ENCODE measurements at places on chromosomes 2 and 18. TPM values are rescaled to one million over a fixed set of nuclear protein-coding genes. Genes with fewer than 3 reads are reported as not detected.

DNA sequence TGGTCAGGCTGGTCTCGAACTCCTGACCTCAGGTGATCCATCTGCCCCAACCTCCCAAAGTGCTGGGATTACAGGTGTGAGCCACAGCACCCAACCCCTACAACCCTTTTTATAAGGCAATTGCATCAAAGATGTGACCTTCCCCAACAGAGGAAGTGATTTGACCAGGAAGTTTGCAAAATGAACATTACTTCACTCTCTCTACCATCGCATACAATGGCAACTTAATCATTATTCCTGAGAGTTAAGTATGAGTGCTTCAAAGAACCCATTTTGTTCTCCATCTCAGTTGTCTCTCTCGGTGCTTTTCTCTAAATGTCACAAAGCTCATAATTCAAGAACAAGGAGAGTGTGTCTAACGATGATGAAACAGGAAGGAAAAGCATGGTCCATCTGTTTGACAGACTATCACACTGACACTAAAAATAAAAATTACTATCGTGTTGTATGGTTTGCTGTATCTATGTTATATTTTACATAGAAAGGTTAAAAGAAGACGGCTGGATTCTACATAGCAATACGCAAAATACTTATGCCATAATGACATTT lies 18.1 kb upstream of the CREG2 start:
- no peak for DNase-seq

GRCh38 chr18:25310045-25310444 lies 41.9 kb downstream of the ZNF521 start:
- DNase-seq = no peak

DNA sequence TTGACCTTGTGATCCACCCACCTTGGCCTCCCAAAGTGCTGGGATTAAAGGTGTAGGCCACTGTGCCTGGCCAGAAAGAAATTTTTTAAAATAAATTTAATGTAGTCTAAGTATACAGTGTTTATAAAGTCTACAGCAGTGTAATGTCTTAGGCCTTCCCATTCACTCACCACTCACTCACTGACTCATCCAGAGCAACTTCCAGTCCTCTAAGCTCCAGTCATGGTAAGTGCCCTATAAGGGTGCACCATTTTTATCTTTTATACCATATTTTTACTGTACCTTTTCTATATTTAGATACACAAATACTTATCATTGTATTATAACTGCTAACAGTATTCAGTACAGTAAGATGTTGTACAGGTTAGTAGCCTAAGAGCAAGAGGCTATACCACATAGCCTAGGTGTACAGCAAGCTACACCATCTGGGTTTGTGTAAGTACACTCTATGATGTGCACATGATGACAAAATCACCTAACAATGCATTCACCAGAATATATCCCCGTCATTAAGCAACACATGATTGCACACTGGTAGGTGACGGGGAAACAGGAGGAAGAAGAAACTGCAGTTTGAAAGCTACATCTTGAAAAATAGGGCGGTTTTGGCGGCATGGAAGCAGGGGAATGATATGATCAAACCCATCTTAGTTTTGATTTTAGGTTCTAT lies 105.1 kb upstream of the ITGB6 start:
- no peak for DNase-seq

DNA sequence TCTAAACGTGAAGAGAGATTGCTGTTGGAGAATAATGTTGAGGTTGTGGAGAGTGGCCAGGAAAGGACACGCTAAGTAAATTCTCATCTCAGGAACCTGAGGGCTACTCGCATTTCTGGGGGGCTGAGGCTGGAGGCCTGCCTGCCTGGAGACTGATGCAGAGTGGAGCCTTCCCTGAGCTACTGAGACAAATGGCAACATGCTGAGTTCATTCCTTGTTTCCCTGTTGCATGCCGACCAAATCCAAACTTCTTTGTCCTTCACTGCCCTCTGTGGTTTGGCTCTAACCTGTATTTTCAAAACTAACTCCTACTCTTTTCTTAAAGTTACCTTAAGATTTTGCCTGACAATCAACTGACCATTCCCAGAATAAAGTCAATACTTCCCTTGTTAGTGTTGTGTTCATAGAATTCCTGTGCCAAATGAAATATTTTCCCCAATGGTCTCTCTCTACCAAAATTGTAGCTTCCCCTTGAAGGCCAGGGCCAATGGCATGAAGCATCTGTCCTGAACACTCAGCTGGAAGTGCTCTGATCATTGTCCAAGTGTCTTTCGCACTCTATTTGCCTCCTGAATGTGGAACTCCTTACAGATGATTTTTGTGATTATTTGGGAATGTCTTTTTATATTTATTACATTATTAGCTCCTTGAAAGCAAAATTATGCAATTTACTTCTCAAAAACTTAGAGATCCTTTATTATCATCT lies 1085.6 kb downstream of the SOCS6 start:
- no peak for DNase-seq

- no peak for DNase-seq
Observed at GRCh38 chr2:129550536-129550935, 428.9 kb upstream of the RAB6C start.

DNA sequence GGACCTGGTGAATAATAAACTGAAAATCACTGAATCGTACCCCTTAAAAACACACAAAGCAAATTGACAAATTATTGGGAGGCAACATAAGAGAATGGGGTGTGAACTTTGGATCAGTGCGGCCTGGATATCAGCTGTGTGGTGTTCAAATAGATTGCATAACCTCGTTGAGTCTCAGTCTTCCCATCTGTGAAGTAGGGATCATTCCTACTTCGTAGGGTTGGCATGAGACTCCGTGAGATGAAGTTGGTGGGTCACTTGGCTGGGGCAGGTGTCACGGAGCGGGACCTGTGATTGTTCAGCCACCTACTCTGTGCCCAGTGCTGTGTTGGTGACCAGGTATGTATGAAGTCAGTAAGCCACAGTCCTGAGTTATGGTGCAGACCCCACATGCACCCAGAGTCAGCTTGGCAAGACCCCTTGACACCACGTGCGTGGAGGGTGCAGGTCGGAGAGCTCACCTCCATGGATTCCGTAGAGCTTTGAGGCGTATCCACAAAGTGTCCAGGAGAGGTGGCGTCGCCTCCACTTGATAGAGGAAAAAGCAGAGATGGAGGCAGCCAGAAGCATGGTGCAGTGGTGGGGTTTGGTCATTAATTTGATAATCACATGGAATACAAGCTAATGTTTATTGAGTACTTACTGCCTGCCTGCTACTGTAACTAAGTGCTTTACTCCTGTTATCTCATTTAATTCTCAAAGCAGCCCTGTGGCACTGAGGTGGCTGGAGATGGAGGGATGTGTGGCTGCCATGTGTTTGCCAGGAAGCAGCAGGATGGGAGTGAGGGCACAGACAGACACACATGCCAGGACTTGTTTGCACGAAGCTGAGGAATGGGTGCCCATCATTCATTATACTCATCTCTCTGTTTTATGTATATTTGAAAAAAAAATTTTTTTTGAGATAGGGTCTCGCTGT lies 35.8 kb downstream of the HPCAL1 start:
- DNase-seq = no peak

DNA sequence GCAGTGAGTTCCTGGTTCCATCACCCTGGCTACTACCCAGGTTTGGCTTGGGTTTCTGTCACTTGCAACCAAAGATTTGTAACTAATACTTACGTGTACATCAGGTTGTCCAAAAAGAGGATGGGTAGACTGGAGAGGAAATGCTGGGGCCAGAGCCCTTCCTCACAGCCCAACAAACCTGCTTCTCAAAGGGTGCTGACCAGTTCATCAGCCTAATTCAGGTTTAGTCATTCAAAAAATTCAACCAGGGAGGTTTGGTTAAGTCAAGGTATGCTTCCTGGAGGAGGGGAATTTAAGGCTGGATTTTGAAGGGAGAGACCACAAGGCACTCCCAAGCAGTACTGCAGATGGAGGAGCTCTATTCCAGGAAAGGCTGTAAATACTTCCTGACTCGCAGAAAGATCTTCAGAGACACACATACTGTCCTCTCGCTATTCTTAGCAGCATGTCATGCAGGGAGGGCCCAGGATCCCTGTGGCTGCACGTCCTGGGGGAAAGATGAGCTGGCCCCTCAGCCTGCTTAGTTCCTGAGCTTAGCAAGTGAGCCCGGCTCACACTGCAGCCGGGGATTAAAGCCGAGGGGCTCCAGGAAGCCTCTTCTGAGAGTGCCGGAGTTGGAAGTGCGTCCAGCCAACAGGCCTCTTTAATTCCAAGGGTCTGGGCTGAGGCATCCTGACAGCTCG lies 40.0 kb upstream of the BIN1 start:
- DNase-seq = no peak

DNA sequence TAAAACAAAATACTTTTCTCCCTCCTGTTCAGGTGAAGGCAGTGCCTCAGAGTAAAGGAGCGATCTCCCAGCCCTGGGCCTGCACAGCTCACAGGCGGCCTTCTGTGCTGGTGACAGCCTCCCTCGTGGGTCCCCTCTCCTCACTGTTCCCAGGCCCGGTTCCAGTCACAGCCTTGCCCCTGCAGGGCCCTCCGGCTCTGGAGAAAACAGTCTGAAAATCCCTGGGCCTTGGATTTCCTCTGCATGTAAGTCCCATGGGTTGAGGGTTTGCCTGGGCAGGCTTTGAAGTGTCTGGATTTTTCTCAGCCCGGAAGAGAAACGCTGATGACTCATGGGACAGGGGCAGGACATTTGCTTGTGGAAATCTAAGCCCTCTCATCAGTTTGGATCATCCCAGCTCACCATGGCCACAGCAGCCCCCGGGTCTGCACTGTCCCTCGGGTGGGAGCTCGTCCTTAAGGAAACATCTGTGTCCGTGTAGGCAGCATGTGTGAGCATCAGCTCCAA lies 186.1 kb upstream of the RAB12 start:
- DNase-seq = no peak

GRCh38 chr18:10900435-10900834 lies 248.9 kb downstream of the PIEZO2 start:
- no peak for DNase-seq

- no peak for DNase-seq
Observed at GRCh38 chr2:232287316-232287715, 91.2 kb upstream of the ALPP start.

- DNase-seq = no peak
Observed at GRCh38 chr2:37612382-37612781, 59.1 kb downstream of the CDC42EP3 start.

DNA sequence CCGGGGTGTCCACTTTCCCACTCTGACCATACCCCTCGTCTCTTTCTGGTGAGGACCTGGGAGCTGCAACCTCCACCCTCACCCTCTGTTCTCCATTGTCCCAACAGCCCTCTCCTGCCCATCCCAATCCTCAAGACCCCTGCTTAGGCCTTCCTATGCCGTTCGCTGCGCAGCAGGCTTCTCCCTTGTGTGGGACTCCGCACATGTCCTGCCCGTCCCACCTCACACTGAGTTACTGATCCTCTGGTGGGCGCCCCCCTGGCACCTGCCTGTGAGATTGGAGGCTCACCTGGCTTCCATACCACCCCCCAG lies 119.5 kb upstream of the SNTG2 start:
- DNase-seq = no peak

DNA sequence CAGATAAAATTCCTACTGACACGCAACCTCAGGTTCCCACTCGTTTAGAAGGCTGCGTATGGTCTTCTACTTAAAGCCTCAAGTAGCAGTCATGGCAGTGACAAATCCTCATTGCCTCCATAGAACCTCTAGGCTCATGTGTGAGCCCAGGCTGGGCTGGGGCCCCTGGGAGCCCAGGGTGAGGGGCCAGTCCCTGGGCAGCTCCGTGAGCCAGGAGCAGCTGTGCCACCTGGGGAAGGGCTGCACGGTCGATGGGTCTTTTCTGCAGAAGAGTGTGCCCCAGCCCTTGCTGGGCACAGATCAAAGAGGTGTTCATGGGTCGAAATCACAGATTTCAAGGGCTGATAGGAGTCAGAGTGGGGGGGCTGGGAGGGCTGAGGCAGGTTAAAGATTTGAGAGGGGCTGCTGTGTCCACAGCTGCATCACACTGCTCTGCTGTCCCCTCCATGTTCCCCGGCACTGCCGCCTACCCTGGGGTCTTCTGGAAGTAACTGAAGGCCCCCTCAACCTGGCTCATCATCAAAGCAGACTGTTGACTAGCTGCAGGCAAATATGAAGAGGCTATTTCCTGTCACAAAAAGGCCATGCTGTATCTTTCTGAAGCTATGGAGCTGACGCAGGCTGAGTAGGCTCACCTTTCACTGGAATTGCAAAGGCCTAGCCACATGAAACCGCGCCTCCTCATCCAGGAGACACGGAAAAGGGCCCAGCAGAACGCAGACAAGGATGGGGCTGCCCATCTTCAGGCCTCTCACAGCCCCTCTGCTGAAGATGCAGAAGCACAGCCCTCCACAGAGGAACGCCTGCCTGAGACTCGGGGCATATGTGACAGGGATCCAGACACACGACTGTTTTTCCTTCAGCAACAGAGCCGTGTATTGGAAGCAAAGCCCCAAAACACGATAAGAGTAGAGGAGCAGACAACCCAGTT lies 35.7 kb upstream of the ALPP start:
- DNase-seq = no peak

- no peak for DNase-seq
Observed at GRCh38 chr2:141778315-141778835, 352.4 kb downstream of the LRP1B start.

GRCh38 chr18:33052886-33053285 lies 280.1 kb upstream of the KLHL14 start:
- DNase-seq = no peak

DNA sequence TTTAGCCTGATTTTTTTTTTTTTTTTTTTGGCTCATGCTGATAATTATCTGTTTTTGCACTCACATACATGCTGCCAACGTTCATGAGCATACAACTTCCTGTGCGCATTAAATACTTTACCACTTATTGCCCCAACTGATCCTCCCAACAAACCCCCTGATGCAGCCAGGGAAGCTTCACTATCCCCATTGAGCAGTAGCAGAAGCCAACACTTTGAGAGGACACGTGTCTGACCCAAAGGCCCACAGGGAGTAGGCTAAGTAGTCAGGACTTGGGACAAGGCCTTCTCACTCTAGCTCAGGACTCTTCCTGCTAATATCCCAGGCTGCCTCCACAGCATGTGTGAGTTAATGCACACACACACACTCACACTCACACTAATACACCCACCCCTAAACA lies 36.2 kb upstream of the MAT2A start:
- no peak for DNase-seq

DNA sequence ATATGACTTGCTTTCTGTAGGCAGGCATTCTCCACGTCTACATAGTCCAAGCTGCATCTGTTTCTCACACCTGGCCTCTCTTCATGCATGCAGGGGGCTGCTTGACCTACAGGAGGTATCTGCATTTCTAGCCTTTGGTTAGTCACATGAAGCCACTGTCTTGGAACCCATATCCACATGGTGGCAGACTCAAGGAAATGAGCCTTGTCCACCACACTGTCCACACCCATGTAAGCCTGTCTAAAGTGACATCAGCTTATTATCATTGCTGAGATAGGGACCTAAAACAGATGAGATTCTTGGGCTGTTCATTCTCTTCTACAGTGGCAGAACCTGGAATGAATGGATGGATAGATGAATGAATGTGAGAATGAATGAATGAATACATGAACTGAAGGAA lies 160.4 kb downstream of the DOCK10 start:
- no peak for DNase-seq

IL18R1 gene
- 0.73 TPM for total RNA-seq

C2orf81 gene
- 1.5 TPM for total RNA-seq

RGPD6 gene
- total RNA-seq = 22.0 TPM

ZAP70 gene
- 0.62 TPM for total RNA-seq

CRYGC gene
- not detected for total RNA-seq

Data from heart right ventricle (tissue), 16 donors.